ENCODE measurements at places on chromosomes 11 and 22.

DNA sequence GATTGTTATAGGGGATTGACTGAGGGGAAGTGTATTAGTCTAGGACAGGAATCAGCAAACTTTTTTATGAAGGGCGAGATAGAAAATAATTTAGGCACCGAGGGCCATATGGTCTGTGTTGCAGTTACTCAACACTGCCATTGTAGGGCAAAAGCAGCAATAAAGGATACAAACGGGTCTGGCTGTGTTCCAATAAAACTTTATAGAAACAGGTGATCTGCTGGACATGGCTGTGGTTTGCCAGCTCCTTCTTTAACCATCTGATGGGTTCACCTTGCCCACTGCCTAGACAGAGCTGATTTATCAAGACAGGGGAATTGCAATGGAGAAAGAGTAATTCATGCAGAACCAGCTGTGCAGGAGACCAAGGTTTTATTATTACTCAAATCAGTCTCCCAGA lies 20.0 kb downstream of the PRR5L start:
- no peak for DNase-seq

DNA sequence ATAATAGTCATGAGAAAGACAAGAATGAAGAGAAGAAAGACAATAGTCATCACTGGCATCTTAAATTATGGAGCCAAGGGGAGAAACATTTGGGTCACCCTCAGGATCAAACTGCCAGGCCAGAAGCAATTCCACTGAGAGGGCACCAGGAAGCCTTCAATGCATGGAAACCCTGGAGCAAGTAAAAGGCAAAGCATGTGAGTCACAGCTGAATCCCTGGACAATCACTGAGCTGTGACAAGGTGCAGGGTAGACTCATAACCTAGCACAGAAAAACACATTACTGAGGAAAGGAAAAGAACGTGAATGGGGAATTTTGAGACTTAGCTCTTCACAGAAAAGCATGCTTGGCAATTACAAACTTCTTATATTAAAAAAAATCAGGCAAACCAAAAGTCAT lies 1.6 kb downstream of the KCNJ1 start:
- no peak for DNase-seq

- no peak for DNase-seq
Observed at GRCh38 chr11:92946707-92947106, 22.7 kb upstream of the MTNR1B start.

GRCh38 chr22:29780220-29780619 lies 13.1 kb downstream of the UQCR10 start:
- no peak for DNase-seq

DNA sequence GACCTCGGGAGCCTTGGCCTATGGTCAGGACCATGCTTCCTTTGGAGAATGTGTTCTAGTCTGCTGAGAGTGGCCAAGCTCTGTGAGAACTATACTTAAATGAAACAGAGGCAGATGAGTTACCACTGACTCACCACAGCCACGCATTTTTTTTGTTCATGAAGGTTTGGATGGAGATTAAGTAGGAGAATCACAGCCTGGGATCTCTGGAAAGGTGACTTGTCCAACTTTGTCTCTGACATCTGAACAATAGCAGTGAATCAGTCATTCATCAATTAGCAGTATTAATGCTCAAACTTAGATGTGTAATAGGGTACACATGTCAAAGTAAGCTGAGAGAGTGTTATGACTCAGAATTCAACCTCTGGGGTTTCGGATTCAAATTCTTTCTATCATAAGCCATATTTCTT lies 100.7 kb upstream of the ANO3 start:
- no peak for DNase-seq

GRCh38 chr11:12680246-12680939 lies 6.2 kb downstream of the TEAD1 start:
- no peak for DNase-seq

Data from stimulated activated CD8-positive, alpha-beta memory T cell treated with anti-CD3 and anti-CD28 coated beads, Interleukin-7, amount 100 ng/mL, for 1 hour (primary cell).